ENCODE measurements at places on chromosomes 11 and 22.

DNA sequence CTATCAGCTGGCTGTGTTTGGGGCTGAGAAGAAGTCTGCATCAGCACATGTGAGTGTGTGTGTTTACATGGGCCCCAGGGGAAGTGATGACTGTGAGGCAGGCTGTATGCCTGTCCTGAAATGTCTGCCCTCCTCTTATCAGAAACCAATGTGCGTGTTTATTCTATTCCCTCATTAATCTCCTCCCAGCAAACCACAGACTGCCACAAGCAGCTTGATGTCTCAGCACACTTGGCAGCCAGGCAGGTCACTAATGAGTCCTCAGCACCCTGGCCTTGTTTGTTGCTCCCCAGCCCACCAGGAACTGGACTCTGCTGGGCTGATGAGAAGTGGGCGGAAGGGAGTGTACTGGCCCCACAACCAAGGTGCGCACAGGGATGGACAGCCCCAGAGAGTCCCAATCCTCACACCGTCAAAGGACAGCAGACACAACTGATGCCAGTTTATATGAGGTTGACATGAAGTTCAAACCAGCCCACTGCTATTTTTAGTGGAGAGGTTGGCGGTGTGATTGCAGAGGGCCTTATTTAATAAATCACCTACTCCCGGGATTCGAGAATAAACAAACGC lies 225.8 kb downstream of the ETS1 start:
- no peak for DNase-seq

DNA sequence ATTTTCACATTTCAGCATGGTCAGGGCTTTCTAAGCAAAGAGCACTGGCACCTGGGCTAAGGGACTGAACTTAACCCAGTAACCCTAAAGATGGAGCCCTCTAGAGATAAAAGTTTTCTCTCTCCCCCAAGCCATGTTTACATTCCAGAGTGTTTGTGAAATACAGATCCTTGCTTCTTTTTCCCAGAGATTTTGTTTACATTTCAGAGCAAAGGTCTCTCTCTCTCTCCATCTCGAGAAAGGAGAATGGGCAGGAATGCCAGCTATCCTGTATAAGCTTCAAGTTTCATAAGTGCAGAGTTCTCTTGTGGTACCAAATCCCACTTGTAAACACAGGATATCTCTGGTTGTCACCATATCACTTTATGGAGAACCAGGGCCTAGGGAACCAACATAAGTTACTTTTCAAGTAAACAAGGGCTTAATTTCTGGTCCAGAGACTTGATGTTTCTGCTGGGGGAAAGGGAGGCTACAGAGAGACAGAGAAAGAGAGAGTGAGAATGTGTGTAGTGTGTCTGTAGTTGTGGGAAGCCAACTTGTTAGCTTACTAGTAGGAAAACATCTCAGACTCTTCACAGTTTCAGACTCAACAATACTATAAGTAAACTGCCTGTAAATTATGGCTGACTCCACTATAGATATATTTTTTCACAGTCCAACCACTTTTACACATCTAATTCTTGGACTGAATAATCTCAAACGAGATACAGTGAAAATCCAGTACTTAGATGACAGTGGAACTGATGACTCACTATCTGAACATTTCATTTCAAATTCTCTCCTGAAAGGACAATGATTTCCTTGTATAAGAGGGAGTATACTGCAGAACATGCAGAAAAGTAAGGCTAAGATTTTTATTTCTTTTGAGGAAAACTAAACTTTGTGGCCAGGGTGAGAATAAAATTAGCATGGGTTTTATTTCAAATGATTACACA lies 76.2 kb downstream of the ARHGAP32 start:
- no peak for DNase-seq

- no peak for DNase-seq
Observed at GRCh38 chr22:35510481-35510934, 30.1 kb upstream of the RASD2 start.

DNA sequence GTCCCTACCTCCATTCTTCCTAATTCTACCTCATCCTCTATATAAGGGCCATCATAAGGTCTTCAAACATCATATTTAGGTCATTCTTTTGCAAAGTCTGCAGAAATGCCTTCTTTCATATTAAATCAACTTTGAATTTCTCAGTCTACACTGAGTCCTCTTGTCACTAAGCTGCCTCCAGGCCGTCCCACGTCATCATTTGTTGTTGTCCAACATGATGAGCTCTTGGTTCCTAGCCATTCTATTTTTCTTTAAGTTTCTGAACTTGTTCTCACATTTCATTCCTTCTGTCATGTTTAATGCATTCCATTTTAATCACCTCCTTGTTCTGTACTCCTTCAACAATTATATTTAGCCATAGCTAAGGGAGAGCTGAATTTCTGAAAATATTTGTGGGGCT lies 59.2 kb upstream of the PGR start:
- DNase-seq = no peak

DNA sequence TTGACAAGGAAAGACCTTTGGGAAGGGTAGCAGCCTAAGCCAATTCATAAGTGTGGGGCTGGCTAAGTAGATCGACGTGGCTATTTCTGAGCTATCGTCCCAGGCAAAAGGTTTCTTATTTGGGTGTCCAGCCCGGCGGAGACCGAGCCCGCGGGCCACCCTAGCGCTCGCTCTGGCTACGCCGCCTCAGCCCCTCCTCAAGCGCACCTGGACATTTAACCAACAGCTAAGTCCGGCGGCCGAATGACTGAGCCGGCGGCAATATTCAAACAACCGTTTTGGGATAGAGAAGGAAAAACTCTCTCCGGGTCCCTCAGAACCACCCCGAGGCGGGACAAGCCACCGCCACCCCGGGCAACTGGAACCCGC lies 457 bp downstream of the RNF141 start:
- DNase-seq = no peak

DNA sequence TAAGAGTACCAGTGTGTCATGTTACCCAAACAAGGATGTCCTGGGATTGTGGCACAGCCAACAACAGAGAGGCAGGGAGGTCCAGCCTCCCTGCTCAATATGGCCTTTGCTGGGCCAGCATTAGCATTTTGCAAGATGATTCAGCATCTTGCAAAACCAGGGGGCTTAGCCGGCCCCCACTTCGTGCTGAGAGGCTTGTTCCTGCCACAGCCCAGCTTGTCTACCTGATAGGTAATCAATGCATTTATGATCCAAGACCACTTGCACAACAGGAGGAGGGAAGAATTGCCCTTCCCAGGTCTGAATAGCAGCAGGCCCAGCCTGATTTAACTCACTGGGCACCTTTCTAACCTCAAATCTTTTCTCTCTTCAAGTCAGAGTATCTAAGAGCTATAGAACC lies 189.0 kb upstream of the SYT13 start:
- DNase-seq = no peak

GRCh38 chr11:78694152-78694551 lies 119.5 kb upstream of the NARS2 start:
- no peak for DNase-seq

- DNase-seq = no peak
Observed at GRCh38 chr11:118230088-118230487, 5.3 kb upstream of the JAML start.

- DNase-seq = no peak
Observed at GRCh38 chr22:33380789-33381530, 322.8 kb upstream of the SYN3 start.

- DNase-seq = no peak
Observed at GRCh38 chr22:36608987-36609386, 80.0 kb upstream of the EIF3D start.

- no peak for DNase-seq
Observed at GRCh38 chr11:59769111-59769510, 13.9 kb downstream of the STX3 start.

- DNase-seq = no peak
Observed at GRCh38 chr22:46788441-46789172, 26.2 kb downstream of the TBC1D22A start.

GRCh38 chr11:68354148-68354872 lies 41.9 kb downstream of the LRP5 start:
- DNase-seq = no peak

GRCh38 chr11:35007277-35007676 lies 90.9 kb downstream of the PDHX start:
- DNase-seq = no peak

- no peak for DNase-seq
Observed at GRCh38 chr11:62298975-62299374, at the start of gene SCGB1D4. SCGB1D4 (minus strand) TSS chr11:62299075; CDS start chr11:62299010, 65 bp downstream.

GRCh38 chr11:1486054-1486825 lies at the start of gene MOB2:
MOB2 (minus strand) TSS chr11:1486779; CDS start chr11:1486556, 223 bp downstream.
- no peak for DNase-seq

DNA sequence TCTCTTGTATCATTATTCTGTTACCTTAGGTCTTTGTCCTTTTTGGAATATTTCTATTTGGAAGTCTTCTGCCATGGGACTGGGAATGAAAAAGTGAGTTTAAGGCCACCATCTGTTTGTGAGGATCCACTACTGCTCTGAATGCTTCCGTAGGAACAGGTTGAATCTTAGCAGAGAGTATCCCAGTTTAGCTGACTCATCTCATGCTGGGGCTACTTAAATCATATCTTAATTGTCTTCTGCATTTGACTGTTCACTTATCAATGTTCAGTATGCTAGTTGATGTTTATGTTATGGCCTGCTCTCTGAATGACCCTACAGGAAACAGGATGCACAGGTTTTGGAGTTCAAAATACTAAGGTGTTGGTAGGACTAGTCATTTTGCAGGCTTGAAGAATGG lies 1.4 kb upstream of the OR52I2 start:
- DNase-seq = no peak

- no peak for DNase-seq
Observed at GRCh38 chr11:125373426-125374391, 122.4 kb downstream of the FEZ1 start.

DNA sequence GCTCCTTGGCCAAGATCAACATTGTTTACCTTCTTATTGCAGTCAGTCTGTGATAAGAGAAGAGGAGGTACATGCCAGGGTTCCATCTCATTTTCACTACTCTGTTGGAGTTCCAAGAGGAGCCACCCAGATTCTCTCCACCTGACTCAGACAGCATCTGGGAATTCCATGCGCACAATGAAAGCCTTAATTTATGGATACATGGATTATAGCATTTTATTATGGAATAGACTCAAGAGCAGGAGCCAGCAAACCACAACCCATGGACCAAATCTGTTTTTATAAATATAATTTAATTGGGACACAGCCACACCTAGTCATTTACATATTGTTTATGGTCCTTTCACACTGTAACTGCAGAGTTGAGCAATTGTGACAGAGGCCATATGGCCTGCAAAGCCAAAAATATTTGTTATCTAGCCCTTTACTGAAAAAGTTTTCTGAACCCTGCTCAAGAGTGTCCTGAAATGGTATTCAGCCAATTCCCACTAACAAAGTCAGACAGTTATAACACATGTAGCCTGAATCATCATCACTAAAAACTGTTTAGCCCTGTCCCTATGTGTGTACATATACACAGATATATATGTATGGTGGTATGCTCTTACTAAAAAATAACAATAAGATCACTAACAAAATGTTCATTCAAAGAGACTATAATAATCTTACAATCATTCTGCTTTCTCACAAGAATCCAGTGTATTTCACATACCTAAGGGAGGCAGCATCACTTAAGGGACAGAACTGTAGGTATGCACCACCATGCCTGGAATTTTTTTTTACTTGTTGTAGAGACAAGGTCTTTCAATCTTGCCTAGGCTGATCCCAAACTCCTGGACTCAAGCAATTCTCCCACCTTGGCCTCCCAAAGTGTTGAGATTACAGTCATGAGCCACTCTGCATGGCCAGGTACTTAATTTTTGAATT lies 104.5 kb upstream of the TEAD1 start:
- DNase-seq = no peak

DNA sequence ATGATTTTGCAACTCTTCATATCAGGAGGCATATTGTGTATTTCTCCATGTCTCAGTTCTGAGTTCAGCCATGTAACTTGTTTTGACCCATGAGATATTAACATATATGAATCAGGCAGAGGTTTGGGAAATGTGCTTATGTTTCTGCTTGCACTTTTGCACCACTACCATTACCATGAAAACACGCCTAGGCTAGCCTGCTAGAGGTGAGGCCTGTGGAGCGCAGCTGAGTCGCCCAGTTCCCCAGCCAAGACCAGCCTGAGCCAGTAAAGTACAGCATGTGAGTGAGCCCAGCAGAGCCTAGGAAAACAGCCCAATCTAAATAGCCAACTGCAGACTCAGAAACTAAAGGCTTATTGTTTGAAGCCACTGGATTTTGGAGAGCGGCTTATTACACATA lies 18.4 kb upstream of the MYOD1 start:
- no peak for DNase-seq

DNA sequence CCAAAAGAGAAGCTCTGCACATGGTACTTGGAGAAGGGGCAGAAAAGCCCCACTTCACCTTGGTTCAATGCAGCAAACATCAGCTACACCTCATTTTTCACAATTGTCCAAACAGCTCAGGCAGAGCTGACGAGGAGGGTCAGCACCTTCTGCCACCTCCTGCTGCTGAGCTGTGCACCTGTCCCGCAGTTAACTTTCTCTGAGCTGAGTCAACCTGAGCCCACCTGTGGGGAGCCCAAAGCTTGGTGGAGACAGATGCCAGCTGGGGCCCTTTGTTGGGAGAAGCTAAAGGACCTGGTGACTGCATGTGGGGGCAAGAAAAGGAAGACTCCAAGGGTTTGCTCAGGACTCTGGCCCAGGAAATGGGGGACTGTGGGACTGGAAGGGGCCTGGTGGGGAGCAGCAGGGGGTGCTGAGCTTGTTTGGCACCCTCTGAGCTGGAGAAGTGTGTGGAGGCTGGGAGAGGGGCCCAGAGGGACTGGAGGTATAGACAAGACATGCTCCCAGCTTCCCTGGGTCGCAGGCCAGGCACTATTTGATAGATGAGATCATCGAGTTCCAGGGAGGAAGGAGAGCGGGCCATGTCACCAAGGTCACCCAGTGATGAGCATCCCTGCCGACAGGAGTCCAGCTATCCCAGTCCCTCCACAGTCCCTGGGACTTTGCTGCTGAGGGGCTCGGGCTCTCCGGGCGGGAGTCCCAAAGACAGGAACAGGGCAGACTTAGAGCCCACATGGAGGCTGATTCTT lies 53.5 kb downstream of the KCNJ4 start:
- DNase-seq = no peak

- no peak for DNase-seq
Observed at GRCh38 chr11:107182978-107183377, 164.7 kb upstream of the GUCY1A2 start.

DNA sequence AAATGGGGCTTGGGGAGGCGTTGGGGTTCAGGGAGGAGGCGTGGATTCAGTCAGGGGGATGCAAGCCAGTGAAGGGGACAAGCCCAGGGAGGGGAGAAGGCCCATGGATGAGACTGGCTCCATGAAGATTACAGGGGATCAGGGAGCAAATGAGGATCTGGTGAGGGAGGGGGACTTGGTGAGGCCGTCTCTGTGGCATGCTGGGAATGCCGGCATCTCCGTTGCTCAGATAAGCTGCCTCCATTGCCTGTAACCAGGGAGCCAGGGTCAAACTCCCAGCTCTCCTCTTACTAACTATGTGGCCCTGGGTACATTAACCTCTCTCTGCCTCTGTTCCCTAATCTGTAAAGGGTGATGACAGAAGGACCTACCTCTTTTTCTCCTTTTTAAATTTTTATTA lies 38.7 kb downstream of the TPBGL start:
- DNase-seq = no peak

- no peak for DNase-seq
Observed at GRCh38 chr11:41534391-41534790, 74.9 kb upstream of the LRRC4C start.
